ENCODE measurements at places on chromosomes 1 and 21. TPM values are rescaled to one million over a fixed set of nuclear protein-coding genes. Genes with fewer than 3 reads are reported as not detected.

DNA sequence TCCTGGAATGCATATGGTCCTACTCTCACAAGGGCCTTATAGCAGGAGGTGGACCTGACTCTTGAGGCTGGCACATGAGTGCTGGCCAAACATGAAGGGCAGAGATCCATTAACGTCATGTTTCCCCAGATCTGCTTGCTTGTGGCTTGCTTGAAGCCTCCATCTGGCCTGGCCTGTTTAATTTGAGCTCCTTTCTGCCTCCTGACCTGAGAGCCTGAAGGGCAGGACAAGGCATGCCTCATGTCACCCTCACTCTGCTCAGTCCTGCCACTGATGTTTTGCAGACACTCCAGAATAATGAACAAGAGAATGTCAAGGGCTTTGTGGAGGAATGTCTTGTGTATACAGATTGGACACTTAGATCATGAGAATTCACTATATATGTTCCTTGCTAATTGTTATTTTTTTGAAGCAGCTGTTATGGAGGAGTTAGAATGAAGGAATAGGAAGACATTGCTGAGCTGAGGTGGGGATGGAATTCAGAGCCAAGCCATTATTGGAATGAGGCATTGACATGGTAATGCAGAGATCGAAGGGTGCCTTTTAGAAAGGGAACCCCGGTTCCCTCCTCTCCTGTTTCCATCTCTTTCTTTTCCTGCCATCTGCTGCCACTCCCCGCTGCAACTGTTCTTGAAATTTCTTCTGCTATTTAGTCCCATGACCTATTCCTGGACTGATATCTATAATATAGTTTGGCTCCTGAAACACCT is 457.0 kb upstream of the PROX1 start:
- H3K36me3 ChIP-seq = no peaks in the 10 kb centered on the region
- DNase-seq = no peak
- no peak overlapping the region for H3K4me3 ChIP-seq
- no peaks in the 10 kb centered on the region for H3K4me1 ChIP-seq

Gene ATF3
- 12.6 TPM for total RNA-seq

- H3K27ac ChIP-seq = no peak overlapping the region
- H3K27me3 ChIP-seq = no peaks in the 10 kb centered on the region
- no peak overlapping the region for H3K4me3 ChIP-seq
- DNase-seq = no peak
These were observed 20.6 kb downstream of the STXBP3 start for GRCh38 chr1:108767115-108767514.

DNA sequence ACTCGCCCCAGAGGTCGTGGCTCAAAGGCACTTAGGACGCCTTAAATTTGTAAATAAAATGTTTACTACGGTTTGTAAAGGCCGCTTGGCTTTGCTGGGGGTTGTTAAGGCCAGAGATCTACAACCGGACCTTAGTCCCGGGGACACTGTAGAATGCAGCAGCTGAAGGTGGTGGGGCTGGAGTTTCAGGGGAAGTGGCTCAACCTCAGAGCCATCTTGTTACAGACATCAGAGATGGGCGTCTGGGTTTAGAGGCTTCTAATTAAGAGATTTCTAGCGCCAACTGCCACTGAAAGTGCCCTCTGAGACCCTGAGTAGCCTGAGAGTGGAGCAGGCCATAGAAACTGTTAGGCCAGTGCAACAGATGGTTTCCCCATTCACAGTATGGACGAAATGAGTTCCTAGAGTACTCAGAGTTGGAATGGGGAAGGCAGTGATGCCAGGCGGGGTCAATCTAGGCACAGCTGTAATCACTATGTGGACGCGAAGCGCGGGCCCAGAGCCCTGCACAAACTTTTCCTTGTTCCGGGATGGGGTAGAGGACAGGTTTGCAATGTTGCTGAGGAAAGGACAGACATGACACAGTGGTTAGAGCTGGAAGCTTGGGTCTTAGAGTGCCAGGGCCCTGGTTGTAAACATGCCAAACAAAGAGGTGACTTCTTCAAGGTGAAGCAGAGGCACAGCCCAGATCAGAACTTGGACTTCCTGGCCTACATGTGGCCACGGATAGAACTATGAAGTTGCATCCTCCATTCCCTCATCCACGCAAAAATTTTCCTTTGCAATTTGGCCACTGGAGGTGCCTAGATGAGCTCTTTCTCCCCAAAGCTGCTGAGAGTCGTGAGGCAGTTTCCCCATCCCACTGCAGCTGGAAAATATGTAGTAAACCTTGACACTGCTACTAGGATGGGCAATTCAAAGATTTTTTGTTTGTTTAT is 6.0 kb downstream of the HLX start:
- peaks cover 81% of the 10 kb centered on the region for H3K27me3 ChIP-seq
- H3K27ac ChIP-seq = no peak overlapping the region
- H3K36me3 ChIP-seq = no peaks in the 10 kb centered on the region
- no peaks in the 10 kb centered on the region for H3K4me1 ChIP-seq
- H3K4me3 ChIP-seq = no peak overlapping the region

- H3K27ac ChIP-seq = no peak overlapping the region
- DNase-seq = peak; percentile 28
- peaks cover 3% of the 10 kb centered on the region for H3K4me1 ChIP-seq
- H3K4me3 ChIP-seq = no peak overlapping the region
These were observed 113.4 kb downstream of the DISP1 start for GRCh38 chr1:222928212-222928611.

GRCh38 chr1:226656601-226657277 is 82.3 kb downstream of the ITPKB start:
- no peak overlapping the region for H3K4me3 ChIP-seq
- peaks cover 35% of the 10 kb centered on the region for H3K4me1 ChIP-seq
- no peak for DNase-seq

DNA sequence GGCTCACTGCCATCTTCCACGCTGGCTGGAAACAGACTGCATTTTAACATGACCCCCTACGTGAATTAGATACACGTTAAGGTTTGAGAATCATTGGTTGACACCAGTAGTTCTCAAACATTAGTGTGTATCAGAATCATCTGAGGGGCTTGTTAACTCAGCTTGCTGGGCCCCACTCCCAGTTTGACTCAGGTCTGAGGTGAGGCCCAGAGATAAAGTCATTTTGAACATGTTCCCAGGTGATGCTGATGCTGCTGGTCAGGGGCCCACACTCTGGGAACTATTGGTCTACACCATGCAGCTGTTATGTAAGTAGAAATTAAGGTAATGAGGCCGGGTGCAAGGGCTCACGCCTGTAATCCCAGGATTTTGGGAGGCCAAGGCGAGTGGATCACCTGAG is 1.3 kb downstream of the LSM10 start:
- peaks cover 27% of the 10 kb centered on the region for H3K36me3 ChIP-seq
- peaks cover 8% of the 10 kb centered on the region for H3K4me1 ChIP-seq
- H3K4me3 ChIP-seq = peak overlapping the region; percentile 85
- no peaks in the 10 kb centered on the region for H3K27me3 ChIP-seq

- DNase-seq = no peak
- no peaks in the 10 kb centered on the region for H3K4me1 ChIP-seq
- no peaks in the 10 kb centered on the region for H3K27me3 ChIP-seq
- H3K27ac ChIP-seq = no peak overlapping the region
These were observed 39.7 kb upstream of the TMEM125 start for GRCh38 chr1:43229826-43230780.

DNA sequence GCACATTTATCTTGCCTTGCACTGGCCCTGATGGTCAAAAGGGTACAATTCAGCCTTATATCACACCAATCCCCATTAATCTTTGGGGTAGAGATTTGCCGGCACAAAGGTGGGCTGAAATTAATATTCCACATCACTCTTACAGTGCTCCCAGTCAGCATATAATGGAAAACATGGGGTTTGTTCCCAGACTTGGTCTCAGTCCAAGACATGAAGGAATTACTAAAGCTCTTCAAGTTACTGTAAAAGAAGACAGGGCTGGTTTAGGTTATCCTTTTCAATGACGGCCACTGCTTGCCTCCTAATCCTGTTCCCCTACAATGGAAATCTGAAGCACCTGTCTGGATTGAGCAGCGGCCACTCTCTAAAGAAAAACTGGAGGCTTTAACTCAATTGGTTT is 160.7 kb downstream of the IER5 start:
- H3K27me3 ChIP-seq = no peaks in the 10 kb centered on the region
- H3K4me3 ChIP-seq = no peak overlapping the region
- DNase-seq = no peak
- no peak overlapping the region for H3K27ac ChIP-seq

All from A673 (cell line).